ENCODE measurements at places on chromosomes 16 and 17. TPM values are rescaled to one million over a fixed set of nuclear protein-coding genes. Genes with fewer than 3 reads are reported as not detected.

Gene LMF1
- 10.6 TPM for polyA plus RNA-seq

Gene KIF19
- polyA plus RNA-seq, result not detected

Gene NPIPA7
- 17.7 TPM for polyA plus RNA-seq

Gene REXO5
- polyA plus RNA-seq, result 0.50 TPM
